Fibroblast of villous mesenchyme (primary cell): ENCODE measurements at places on chromosomes 3 and 15. TPM values are rescaled to one million over a fixed set of nuclear protein-coding genes. Genes with fewer than 3 reads are reported as not detected.

The GPR149 gene
- total RNA-seq = not detected in 2 replicates

- DNase-seq = no peak
Measured at GRCh38 chr15:78038585-78039247, 38.8 kb downstream of the TBC1D2B start.

DNA sequence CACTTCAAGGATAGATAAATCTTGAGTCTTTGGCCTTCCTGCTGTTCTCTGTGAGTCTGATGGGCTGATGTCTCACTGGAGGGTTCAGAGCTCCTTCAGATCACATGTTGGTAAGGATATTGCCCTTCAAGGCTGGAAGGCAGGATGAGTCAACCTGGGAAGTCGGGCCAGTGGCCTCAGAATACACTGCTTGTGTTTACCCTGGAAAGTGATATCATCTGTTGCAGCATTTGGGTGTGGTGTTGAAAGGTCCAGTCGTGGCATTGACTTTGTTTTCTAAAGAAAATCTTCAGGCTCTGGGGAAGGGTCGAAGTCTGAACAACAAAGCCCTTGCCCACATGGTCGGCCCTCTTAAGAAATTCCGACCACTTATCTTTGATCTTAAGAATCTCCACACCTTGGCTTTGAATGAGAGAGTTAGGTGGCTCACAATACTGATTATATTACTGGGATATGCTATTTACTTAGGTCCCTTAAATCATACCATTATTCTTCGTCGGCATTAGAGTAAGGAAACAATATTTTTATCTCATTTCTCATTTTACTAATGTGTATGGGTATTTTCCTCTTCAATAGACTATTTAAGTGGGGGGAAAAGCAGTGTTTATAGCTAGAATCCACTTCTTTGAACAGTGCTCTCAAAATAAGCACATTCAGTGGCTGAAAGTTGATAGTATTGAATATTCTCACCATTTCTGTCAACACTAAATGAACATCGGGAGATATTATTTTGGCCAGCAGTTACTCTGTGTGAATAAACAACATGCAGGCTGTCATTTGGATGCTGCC lies 303.9 kb upstream of the RASGRP1 start:
- peak; percentile 91 for DNase-seq

DNA sequence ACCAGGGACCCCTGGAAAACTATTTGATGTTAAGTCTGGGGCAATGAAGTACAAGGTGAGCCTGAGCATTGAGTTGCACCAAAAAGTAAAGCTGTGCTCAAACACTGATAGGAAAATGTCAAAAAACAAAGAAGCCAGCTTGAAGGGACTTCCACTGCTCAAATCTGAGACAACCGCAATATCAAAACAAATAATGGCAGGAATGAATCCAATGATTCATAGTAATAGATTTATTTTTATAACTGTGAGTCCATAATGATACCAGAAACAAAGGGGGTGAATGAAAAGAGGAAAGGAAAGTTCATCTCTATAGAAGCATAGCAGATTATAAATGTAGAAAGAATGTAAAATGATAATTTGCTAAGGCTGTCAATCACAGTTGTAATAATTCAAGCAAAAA lies 237.3 kb upstream of the ZBTB20 start:
- DNase-seq = no peak

- DNase-seq = no peak
Measured at GRCh38 chr3:169215461-169216352, 447.8 kb downstream of the MECOM start.

DNA sequence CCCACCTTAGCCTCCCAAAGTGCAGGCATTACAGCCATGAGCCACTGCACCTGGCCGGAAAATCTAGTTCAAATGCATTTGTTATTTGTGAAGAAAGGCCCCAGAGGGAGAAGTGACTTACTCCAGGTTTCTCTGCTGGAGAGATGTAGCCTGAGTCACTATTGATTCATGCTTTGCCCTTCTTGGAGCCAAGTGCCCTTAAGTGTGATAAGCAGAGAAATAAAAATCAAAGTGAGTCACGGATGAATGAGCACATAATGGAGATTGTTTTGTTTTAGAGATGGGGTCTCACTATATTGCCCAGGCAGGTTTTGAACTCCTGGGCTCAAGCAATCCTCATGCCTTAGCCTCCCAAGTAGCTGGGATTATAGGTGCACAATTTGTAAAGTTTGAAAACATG lies 33.1 kb downstream of the CDC25A start:
- DNase-seq = peak; percentile 29
